Left kidney (tissue), 8 donors: ENCODE measurements at places on chromosomes 1 and 21.

- no peak for DNase-seq
Measured at GRCh38 chr21:45699966-45700365, 56.4 kb downstream of the PCBP3 start.

DNA sequence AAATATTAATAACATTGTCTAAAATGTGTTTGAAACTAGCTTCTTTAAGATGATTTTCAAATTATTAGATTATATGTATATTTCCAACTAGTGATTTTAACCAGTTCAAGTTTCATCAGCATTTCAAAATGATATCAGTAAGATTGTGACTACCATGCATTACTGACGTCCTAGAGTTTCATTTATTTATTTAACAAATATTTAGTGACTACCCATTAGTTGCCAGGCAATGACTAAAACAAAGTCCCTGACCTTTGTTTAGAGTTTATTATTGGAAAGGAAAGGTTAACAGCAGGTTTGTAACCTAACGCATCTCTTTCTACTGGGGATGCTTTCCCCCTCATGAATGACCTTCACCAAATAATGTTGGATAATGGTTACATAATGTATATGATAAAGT is 7.6 kb upstream of the C4BPB start:
- no peak for DNase-seq

DNA sequence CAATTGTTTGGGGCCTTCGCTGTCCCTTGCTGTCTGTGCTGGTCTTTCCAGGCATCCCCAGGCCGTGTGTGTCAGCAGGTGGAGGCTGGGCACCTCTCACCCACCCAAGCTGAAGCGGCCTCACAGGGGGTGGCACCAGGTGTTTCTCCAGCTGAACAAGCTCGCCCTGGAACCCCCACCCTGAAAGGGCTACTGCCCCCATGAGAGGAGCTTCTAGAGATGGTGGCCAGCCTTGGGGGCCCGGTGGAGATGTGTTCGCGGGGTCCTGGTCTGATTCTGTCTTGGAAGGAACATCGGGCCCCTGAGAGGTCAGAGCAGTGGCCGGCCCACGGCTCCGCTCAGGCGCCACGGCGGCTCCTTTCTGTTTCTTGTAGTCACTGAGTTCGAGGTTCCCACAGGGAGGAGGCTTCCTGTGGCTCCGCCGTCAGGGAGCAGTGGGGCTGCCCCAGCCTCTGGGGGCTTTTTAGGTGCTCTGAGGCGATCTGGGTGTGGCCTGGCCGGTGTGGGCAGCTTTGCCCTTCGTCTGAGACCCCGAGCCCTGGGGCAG is 46.9 kb downstream of the SKI start:
- no peak for DNase-seq

DNA sequence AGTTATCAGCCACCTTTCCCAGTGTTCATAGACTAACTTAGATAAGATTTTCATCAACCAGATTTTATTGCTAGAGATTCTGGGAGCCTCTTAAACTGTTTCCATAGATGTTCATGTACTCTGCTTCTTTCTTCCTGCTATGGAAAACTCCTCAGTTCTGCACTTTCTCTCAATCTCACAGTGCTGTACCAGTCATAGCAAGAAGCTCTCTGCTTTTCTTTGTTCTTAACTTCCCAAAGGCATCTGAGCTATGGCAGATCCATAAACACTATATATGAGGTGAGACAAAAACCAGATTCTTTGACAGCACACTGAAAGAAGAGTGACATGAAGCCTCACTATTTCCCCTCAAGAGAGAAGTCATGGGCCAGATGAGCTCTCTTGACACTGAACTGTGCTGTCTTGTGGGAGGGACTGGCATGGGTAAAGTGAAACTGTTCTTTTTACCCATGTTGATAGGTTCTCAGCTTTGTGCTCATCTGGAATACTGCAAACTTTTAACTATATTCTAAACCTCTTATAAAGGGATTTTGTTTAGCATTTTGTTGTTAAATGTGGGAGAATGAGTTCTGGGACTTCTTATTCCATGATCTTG is 64.2 kb upstream of the LYPLAL1 start:
- no peak for DNase-seq

DNA sequence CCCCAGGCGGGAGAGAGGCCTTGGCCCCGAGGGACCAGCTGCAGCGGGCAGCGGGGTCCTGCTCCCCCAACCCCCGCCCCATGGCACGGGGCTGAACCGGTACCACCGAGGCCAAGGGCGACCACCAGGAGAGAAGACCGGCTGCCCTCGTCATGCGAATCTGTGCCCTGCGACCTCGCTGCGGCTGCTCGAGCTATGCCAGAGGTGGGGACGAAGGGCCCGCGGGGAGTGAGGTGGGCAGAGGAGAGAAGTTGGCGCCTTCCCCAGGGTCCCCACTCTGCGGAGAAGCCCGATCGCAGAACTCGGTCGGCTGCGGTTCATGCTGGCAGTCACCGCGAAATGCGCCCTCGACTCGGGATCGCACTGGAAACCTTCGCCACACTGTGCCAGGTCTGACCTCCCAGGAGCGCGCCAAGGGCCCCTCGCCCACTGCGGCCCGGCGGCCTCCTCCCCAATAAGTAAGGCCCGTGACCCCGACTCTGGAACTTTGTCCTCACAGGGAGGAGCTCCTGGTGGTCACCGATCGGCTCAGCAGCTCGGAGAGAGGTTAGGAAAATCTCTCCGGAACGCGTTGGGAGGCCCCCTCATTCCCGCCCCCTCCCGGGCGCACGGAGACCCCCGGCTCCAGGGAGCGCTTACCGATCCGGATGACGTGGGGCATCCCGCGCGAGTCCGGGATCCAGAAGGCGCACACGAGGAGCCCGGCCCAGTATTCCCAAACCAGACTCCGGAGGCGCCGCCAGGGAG is 787 bp downstream of the GRIK3 start:
- no peak for DNase-seq
